ENCODE measurements at places on chromosomes 12 and 14. TPM values are rescaled to one million over a fixed set of nuclear protein-coding genes. Genes with fewer than 3 reads are reported as not detected.

DNA sequence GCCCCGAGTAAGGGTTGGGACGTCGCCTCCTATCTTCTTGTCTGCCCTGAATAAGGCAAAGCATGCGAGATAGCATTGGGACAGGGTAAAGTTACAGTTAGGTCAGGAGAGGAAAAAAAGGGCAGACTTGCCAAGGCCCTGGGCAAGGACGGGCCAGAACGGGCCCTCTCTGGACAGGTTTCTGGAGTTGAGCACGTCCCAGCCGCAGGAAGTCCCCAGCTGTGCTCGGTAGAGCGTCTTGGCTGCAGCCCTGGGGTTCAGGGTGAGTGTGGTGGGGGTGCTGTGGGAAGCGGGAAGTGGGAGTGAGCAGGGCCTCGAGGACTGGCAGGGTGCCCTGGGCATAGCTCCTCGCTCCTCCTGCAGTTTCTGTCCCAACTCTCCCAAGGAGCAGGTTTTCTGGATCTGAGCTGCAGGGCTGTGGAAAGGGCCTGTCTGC, 5.4 kb downstream of the RPS6KL1 start:
- no peak for DNase-seq

GRCh38 chr12:8154526-8154925, 2.3 kb upstream of the ZNF705A start:
- no peak for DNase-seq

DNA sequence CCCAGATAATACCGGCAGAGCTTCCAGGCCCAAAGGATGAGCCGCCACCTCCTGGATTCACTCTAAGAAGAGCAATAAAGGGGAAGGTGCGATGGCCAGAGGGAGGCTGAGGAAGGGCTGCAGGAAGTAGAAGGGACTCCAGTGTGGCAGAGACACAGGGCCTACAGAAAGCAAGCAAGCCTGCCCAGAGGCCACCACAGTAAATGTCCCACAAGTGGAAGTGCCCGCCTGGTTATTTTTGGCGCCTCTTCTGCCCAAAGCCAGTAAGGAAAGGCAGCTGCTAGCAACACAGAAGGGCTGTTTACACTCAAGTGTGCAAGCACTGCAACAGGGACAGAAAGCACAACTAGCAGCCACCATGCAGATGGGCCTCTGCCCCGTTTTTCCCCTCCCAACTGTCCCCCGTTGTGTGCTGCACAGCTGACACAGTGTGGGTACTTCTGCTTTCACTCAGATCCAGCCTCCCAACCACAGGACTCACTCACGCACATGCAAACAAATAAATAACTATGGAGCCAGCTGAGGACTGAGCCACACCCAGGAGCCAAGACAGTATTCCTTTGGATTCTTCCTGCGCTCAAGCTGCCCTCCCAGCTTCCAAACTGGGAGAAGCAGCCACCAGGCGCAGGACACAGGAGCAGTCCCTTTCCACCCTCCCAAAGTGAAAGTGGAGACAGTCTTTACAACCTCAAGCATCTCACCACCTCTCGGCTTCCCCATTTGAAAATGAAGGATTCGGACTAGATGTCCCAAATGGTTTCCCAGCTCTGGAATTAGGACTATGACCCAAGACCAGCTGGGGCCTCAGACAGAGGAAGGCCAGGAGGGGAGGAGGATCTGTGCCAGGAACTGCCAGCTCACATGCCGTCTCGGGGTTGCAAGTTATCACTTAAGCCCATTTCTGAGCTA, 40.0 kb upstream of the PNMA1 start:
- DNase-seq = no peak

- DNase-seq = no peak
Measured at GRCh38 chr12:21992823-21993222, 51.6 kb upstream of the ABCC9 start.

- no peak for DNase-seq
Measured at GRCh38 chr12:132276066-132276826, 53.1 kb downstream of the GALNT9 start.

DBX2 gene
- total RNA-seq = not detected

CLEC7A gene
- not detected for total RNA-seq

DIABLO gene
- total RNA-seq = 138 TPM

NPFF gene
- total RNA-seq = not detected

C14orf180 gene
- total RNA-seq = not detected

Measured in renal cortical epithelial cell (primary cell).